ENCODE measurements at places on chromosomes 7 and 10. TPM values are rescaled to one million over a fixed set of nuclear protein-coding genes. Genes with fewer than 3 reads are reported as not detected.

DNA sequence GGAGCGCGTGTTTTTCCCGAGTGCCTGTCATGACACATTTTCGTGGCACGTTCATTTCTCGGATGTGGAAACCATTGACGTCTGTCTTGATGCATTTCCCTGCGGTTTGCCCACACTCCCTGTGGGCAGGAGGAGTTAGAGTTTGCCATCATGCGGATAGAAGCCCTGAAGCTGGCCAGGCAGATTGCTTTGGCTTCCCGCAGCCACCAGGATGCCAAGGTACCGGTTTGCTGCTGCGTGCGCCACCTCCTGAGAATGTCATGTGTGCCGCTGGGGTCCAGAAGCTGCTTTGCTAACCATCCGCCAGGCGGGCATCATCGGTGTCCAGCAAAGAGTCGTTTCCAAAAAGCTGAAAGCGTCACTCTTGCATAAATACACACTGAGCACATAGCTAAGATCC, 40.9 kb upstream of the BTBD16 start:
- no peaks in the 10 kb centered on the region for H3K4me1 ChIP-seq
- H3K4me3 ChIP-seq = no peak overlapping the region
- H3K27me3 ChIP-seq = no peaks in the 10 kb centered on the region
- no peak overlapping the region for H3K27ac ChIP-seq
- no peak for DNase-seq

GRCh38 chr7:156222611-156223010, 410.3 kb upstream of the SHH start:
- DNase-seq = no peak
- no peaks in the 10 kb centered on the region for H3K4me1 ChIP-seq
- peaks cover 86% of the 10 kb centered on the region for H3K27me3 ChIP-seq
- H3K27ac ChIP-seq = no peak overlapping the region
- no peak overlapping the region for H3K4me3 ChIP-seq

DNA sequence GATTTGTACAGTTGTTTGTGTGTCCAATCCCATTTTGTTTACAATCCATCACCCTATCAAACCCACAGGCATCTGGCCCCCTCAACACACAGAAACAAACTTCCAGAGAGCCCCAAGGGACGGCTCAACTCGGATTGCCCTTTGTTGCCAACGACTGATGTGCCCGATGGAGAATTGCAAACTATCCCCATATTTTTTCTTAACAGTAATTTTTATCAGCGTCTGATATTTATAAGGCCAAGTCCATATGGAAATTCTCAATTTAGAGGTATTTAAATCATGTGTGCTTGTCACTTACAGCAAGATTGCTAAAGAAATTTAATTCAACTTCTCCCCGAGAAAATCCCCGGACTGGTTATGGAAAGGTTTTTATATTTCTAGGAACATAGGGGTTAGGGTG, 113.9 kb upstream of the NPS start:
- no peak overlapping the region for H3K27ac ChIP-seq
- no peak for DNase-seq
- H3K36me3 ChIP-seq = no peaks in the 10 kb centered on the region
- no peaks in the 10 kb centered on the region for H3K27me3 ChIP-seq
- no peak overlapping the region for H3K4me3 ChIP-seq
- H3K4me1 ChIP-seq = no peaks in the 10 kb centered on the region

DNA sequence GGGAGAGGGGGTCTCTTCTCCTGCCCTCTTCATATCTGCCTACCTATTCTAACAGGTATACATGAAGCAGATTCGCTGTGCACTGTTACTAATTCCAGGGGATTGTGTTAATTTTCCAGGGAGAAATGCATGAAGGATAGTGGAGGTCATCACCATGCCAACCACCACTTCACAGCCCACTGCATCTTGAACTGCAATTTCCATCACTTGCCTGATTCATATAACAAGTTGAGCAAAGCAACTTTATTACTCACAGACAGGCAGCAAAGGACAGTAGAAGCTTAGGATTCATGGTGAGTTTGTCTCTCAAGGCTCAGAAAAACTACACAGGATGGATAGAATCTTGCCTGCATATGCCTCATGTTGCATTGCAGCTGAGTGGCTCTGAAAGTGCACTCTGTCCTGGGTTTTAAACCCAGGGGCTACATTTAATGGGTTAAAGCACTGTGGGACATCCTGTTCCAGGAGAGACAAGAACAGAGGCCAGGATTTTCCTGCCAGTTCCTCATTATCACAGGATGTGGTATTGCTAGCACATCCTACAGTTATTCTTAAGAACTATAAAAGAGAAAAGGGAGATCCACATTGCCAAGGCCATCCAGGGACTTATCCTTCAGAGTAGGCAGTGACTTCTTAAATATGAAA, 136.9 kb upstream of the PRSS1 start:
- DNase-seq = no peak
- H3K27me3 ChIP-seq = no peaks in the 10 kb centered on the region
- no peaks in the 10 kb centered on the region for H3K36me3 ChIP-seq
- no peak overlapping the region for H3K4me3 ChIP-seq

GRCh38 chr10:125092564-125093031, 67.8 kb downstream of the CTBP2 start:
- DNase-seq = no peak
- no peak overlapping the region for H3K4me3 ChIP-seq
- no peak overlapping the region for H3K27ac ChIP-seq

GRCh38 chr10:126131341-126131740, 235.0 kb downstream of the FANK1 start:
- peaks cover 17% of the 10 kb centered on the region for H3K4me1 ChIP-seq
- DNase-seq = no peak
- no peak overlapping the region for H3K27ac ChIP-seq

GRCh38 chr7:114082642-114083165, 163.9 kb upstream of the PPP1R3A start:
- H3K36me3 ChIP-seq = no peaks in the 10 kb centered on the region
- peaks cover under 1% of the 10 kb centered on the region for H3K27me3 ChIP-seq
- H3K4me1 ChIP-seq = peaks cover 5% of the 10 kb centered on the region
- no peak overlapping the region for H3K4me3 ChIP-seq
- H3K27ac ChIP-seq = no peak overlapping the region
- DNase-seq = no peak

Gene ZNF425
- total RNA-seq = 5.2 TPM

Gene ACSL5
- 11.7 TPM for total RNA-seq

All from PC-9 (cell line).